ENCODE measurements at places on chromosomes 16 and 17. TPM values are rescaled to one million over a fixed set of nuclear protein-coding genes. Genes with fewer than 3 reads are reported as not detected.

Gene CA10
- not detected for total RNA-seq

DNA sequence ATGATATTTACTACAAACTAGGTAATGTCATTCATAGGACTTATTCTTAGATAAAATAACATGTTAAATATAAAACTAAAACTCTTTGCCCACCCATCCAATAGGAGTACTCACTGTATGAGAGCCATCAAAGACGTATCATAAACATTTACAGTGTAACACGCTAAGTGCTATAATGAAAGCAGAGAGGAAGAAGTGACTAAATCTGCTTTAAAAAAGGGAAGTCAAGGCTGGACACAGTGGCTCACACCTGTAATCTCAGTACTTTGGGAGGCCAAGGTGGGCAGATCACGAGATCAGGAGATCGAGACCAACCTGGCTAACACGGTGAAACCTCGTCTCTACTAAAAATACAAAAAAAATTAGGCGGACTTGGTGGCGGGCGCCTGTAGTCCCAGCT lies 32.4 kb downstream of the SPAG9 start:
- no peak for DNase-seq

Gene ATP1B2
- total RNA-seq: not detected

- no peak for DNase-seq
These were observed 36.0 kb downstream of the STAT5B start for GRCh38 chr17:42240201-42240600.

- no peak for DNase-seq
These were observed 2.3 kb downstream of the LIMD2 start for GRCh38 chr17:63697341-63698286.

Gene CTRB1
- total RNA-seq: not detected

DNA sequence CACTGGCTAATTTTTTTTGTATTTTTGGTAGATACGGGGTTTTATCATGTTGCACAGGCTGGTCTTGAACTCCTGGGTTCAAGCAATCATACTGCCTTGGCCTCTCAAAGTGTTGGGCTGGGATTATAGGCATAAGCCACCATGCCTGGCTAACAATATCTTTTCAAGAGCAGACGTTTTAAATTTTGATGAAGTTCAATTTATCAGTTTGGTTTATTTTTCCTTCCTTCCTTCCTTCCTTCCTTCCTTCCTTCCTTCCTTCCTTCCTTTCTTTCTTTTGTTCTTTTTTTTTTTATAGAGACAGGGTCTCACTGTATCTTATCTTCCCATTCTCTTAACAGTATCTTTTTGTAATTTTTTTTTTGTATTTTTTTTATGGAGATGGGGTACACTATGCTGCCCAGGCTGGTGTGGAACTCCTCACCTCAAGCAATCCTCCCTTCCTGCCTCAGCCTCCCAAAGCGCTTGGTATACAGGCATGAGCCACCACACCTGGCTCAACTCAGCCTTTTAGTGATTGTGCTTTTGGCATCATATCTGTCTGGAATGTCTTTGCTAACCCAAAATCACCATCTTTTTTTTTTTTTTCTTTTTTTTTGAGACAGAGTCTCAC lies 13.6 kb upstream of the GIP start:
- DNase-seq: no peak
